ENCODE measurements at places on chromosomes 11 and 22.

GRCh38 chr22:21714059-21714770, 21.4 kb downstream of the YPEL1 start:
- no peak for DNase-seq

DNA sequence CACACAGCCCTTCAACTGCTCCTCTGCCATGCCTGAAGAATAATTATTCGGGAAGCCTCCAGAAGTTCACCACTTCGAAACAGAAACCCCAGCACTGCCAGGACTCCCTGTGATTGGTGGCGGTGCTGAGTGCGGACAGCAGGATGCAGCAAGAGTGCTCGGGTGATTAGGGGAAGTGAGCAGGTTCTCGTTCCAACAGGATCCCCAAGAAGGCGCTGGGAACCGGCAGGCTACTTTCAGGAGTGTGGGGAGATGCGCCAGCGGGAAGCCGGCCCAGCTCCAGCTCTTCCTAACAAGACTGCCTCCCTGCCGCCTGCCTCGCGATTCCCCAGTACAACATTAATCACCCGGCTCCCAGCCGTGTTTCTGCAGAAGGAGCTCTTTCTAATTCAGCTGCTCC, 630.2 kb downstream of the BRD1 start:
- no peak for DNase-seq

- no peak for DNase-seq
These were observed 53.0 kb downstream of the PARVA start for GRCh38 chr11:12430351-12430750.

GRCh38 chr11:121086866-121087265, 14.2 kb upstream of the TECTA start:
- no peak for DNase-seq

DNA sequence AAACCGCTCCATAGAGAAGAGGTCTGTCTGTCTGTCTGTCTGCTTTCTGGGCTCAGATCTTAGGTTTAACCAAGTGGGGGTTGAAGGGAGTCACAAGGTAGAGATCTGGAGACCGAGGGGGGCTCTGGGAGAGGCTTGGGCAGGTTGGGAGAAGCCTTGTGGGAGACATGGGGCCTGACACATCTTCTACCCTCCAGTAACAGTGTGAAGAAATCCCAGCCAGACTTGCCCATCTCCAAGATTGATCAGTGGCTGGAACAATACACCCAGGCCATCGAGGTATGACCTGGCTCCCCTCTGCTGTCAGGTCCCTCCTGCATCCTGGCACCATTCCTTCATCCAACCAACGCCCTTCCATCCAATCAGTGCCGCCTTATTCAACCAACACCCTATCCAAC, 7.4 kb downstream of the PRR33 start:
- no peak for DNase-seq

DNA sequence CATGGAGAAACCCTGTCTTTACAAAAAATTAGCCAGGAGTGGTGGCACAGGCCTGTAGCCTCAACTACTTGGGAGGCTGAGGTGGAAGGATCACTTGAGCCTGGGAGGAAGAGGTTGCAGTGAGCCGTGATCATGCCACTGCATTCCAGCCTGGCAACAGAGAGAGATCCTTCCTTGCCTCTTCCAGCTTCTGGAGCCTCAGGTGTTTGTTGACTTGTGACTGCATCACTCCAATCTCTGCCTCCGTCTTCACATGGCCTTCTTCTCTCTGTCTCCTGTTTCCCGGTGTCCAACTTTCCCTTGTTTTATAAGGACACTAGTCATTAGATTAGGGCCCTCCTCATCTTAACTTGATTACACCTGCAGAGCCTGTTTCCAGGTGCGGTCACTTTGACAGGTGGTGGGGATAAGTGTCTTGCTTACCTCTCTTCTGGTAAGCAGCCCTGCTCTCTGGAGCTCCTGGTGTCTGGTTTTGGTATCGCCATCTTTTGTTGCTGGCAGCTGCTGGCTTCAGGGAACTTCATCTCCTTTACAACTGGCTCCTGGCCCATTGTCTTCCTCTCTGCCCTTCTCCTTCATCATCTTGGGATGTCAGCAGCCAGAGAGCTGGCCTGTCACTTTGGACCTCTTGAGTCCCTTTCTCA, 8.2 kb upstream of the USP2 start:
- DNase-seq, result no peak

DNA sequence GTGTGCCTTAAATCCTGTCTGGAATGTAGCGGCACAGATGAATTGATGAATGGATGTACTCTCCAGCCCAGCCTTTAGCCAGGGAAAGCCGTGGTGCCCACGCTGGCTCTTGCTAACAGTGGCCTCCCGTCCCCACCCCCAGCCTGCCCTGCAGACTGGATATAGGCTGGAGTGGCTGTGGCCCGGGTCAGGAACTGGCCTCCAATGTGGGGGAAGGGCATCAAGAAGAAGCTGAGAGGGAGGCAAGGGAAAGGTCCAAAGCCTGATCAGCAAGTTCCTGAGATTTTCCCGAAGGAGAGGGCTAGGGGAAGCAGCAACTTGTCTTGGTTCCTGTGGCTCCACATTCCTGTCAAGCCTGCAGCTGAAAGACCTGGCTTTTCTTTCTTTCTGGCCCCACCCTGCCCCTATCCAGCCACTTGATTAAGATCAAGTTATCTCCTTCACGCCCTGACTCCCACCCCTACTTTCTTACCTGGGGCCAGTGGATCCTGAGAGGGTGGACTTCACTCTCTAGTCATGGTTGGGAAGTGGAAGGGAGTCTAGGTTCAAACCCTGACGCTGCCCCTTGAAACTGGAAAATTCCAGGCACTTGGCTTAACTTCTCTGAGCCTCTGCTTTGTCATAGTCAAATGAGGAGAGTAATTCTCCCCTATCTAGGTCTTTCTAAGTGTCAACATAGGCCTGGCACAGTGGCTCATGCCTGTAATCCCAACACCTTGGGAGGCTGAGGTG, 11.0 kb upstream of the MICALL1 start:
- no peak for DNase-seq

DNA sequence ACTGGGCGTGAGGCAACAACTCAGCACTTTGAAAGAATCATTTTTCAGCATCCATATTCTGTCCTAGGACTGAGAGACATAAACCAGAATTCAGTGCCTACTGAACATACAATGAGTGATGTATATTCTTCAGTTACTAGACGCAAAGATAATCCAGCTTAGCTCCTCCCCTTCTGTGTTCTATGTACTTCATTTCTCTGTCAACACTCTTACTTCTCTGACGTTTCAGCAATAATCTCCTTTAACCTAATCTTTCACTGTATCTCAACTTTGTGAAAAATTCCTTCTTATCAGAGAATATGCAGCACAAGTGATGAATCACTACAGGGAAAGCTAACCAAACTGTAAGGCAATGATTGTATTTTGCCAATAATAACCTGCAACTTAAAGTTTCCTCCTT, 2.5 kb upstream of the OR51B5 start:
- DNase-seq, result no peak

- DNase-seq, result no peak
These were observed 407.1 kb upstream of the LRRC4C start for GRCh38 chr11:41866525-41866924.

DNA sequence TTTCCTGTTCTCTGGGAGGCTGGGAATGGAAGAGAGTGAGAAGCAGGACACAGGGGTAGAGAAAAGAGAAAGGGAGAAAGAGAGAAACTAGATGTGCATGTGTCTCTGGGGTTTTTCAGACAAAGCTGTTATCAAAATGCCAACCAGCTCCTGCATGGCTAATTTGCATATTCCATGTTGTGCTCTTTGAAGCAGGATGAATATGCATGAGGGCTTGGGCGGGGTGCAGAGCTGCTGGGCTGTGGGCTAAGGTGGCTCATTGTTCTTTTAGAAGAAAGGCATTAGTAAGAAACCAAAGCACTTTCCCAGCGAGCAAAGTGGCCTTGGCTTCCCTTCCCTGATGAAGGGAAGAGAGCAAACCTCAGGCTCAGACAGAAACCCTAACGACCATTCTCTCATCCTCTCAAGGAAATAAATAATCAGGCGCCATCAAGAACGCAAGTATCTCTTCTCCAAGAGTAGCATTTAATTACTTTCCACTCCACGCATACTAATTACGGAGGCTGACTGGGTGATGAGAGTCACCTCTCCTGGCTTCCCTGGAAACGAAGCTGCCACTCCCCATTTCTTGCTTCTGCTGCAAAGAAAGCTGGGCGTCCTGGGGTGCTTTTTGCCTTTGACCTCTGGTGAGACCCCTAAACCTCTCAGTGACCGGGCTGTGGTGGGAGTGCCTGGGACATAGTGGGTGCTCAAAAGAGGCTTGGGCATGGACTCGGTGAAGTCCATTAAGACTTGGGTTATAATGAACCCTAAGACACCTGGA, 54.2 kb downstream of the FEZ1 start:
- no peak for DNase-seq

DNA sequence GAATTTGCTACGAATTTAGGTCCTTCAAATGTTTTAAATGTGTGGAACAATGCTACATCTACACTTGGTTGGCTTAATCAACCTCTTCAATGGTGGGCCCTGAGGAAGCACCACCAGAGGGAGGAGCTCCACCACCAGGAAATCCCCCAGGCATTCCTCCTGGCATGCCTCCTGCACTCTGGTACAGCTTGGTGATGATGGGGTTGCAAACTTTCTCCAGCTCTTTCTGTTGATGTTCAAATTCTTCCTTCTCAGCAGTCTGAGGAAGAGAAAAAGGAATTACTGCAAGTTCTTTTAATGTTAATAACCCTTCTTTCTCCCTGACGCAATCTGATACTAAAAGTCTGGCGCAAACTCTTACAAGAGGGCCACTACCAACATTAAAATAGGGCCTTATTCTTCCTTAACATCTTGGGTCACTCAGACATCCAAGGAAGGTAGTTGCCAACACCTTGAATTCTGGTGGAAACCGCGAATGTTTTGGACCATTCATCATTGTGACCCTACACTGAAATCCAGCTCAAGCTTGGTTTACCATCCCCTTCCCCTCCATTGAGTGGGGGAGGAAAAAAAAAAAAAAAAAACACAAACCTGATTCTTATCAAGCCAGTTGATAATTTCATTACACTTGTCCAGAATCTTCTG, 4.2 kb downstream of the HSPA8 start:
- DNase-seq, result no peak

Data from bone marrow (tissue), 2 donors.